ENCODE measurements at places on chromosomes 5 and 9.

DNA sequence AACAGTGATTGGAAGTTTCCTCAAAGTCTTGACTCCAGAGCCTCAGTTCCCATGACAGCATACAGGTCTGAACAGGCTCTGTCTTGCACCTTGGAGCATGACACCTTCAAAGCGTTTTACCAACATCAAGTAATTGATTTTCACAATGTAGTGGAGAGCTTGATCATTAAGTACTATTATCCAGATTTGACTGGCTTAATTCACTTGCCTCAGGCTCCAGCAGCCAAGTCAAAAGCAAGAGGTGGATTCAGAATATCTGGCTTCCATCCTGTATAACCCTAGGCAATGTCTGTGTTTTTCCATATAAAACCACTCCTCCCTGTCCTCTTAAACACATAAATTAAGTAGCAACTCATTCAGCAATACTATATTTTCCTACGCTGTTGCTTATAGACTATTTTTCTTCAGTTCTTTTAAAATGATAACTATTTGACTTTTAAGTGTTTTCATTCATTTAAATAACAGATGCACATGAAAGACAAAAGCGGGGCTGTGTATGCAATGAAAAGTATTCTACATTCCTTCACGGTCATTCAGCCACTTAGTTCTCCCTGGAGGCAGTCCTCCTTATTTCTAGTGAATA is 150.8 kb upstream of the RANBP3L start:
- no peak for DNase-seq

DNA sequence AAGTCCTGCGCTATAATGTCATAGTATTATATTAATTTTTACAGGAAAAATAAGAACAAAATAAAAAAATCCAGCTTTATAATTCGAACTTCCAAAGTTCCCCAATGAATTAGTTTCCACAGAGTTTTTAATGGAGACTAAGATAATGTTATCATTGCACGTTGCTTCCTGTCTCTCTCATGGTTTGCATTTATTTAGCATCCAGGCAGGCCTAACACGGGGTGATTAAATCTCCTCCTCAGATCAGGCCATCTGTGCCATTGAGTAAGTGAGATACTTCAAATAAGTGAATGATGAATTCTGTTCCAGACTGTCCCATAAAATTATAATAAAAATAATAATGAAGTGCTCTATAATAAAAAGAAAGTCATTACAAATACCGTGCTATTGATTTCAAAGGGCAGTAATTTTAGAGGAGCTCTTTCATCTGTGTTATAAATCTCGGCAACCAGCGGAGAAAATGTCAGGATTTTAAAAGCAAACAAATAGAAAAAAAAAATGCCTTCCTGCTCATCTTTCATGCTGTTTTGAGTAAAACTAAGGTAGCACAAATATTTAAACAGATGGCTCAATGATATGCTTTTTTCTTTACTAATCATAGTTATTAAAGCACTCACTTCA is 570.6 kb upstream of the ZNF608 start:
- DNase-seq: no peak

GRCh38 chr5:14492331-14492964 is 89.1 kb upstream of the OTULINL start:
- DNase-seq: no peak

- no peak for DNase-seq
Observed at GRCh38 chr9:88737876-88738275, 202.9 kb downstream of the NXNL2 start.

DNA sequence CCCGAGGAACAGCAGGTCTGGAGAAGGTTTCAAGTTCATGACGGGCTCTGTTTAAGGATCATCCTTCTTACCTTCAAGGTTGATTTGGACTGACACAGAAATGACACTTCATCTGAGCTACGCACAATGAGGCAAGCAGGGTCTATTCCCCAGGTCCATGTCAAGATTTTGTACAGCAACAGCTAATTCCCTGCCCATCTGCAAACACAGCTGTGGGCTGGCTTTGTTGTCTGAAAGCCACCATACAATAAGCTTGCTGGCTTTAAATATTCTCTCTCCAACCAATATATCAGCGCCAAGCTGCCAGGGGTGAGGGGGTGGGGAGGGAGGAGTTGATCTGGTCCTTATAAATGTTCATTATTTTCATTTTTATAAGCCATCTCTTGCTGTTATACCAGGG is 92.0 kb downstream of the OTULIN start:
- DNase-seq: no peak

DNA sequence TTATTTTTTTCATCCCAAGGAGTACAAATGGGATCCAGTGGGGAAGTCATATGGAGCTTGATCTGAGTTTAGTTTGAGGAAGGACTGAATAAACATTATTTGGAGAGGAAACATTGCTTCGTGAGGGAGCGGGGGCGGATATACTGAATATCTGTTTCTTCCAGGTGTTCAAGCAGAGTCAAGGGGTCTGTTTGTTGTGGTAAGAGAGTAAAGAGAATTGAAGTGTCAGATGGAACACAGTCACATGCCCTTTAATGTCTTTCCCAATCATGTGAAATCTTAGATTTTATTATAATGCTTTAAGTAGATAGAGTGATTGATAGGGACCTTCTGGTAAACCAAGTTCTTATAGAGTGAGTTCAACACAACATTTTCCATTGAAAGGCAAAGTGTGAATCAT is 33.7 kb downstream of the DDX46 start:
- DNase-seq: no peak

DNA sequence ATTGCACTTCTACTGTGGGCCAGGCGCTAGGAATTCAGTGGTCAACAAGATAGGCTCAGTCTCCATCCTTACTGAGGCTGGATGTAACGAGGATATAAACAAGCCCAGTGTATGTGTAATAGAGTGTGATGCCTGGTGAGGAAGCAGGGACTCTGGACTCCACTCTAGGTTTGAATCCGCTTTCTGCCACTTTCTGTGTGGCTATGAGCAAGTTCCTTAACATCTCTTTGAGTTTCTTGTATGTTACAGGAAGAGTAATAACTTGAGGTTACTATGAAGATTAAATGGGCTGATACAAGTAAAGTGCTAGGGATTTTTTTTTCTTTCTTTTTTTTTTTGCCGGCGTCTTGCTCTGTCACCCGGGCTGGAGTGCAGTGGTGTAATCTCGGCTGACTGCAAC is 12.4 kb downstream of the DOCK2 start:
- no peak for DNase-seq

GRCh38 chr5:86526811-86527348 is 90.9 kb upstream of the COX7C start:
- DNase-seq: no peak

- no peak for DNase-seq
Observed at GRCh38 chr9:99565203-99565602, 256.5 kb upstream of the NR4A3 start.

GRCh38 chr5:168654211-168654721 is 75.1 kb upstream of the PANK3 start:
- no peak for DNase-seq

GRCh38 chr5:73039082-73039481 is 81.3 kb upstream of the TMEM171 start:
- peak; percentile 79 for DNase-seq

DNA sequence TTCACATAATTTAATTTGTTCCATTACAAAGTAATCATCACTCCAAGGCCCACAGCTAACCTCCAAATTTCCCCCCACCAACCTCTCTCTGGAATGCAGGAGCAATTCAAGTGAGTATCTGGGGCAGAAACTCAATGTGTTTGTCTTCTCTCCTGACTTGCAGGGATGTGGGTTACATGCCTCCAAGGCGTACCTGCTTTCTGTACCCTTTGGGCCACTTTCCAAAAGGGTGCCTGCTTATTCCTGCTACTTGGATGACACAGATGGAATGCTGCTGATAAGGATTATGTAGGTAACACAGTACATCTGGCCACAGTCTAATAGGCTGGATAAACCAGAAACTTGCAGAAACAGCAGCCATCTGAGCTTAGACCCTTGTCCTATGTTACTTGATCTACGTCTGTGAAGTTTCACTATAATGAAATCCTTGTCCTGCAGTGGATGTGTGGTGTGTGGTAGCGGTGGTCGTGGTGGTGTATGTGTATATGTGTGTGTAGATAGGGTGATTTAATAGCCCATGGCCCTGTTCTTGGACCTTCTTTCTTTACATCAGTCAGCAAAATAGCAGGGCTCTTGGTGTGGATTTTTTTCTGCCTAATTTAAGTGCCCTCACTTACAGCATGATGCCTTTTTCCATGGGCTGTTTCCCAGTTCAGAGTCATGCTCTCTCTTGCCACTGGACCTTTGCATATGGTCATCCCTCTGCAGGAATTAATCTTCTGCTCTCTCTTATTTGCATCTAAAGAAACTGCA is 175.9 kb downstream of the ZDHHC21 start:
- DNase-seq: no peak

DNA sequence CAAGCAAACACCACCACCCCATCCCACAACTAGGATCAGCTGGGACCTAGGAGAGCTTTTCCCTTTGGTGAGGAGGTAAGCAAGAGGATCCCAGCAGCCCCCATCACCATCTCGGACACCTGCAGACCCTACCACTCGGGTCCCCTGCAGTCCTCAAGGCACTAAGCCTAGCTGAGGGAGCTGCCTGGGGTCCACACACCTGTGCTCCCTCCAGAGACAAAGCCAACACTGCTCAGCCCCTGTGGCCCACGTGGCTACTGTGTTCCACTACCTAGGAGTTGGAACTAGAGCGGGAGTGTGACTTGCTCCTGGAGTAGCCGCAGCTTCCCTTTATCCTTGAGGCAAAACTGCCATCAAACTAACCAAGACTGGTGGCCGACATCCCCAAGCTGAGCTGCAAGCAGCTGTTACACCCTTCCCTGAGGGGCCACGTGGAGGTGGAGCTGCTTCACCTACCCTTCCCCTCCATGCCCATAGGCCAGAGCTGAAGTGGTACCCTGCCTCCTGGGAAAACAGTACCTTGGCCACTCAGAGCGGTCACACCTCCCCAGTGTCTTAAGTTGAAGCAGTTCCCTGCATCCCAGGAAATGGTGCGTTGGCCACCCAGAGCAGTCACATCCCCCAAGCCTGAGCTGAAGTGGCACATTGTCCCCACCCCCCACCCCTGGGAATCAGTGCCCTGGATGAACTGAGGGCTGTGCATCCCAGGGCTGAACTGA is 205.5 kb downstream of the CACNA1B start:
- DNase-seq: no peak

- DNase-seq: no peak
Observed at GRCh38 chr5:143156572-143156971, 246.9 kb downstream of the NR3C1 start.

- DNase-seq: no peak
Observed at GRCh38 chr9:98321269-98321668, 65.8 kb upstream of the TBC1D2 start.
